Nephron progenitor cell (in vitro differentiated cells): ENCODE measurements at places on chromosomes 13 and 19.
A peak's percentile ranks its signal among the peaks of the same experiment; 100 is the strongest.

DNA sequence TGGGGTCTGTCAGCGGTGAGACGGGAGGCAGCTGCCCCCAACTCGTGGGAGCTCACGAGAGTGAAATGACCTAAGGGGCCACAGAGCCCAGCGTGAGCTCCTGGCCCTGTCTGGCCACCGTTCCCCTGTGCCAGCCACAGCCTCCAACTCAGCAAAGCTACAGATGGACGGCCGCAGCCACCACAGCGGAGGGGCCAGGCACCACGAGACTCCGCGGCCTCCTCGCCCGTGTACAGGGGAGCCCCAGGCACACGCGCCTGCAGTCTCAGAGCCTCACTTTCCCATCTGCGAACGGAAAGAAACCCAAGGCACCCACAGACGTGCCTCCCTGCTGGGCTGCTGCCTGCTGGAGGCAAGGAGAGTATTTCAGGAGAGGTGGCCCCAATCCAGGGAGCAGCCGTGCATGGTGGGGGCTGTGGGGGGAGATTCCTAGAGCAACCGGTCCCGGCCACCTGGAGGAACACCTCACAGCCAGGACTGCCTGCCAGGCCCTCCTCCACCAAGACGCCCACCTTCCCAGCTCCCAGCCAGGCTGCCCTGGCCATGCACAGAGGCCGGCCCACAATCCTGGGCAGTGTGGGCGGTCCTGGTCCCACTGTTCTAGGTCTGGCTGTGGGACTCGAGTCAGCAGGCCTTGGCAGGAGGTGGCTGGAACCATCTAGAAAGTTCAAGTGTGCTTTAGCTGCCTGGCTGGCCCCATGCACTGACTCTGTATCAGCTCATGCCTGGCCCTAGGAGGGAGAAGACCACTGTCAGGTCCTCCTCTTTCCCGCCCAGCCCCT, 1.9 kb downstream of the MKNK2 start:
- DNase-seq: no peak

DNA sequence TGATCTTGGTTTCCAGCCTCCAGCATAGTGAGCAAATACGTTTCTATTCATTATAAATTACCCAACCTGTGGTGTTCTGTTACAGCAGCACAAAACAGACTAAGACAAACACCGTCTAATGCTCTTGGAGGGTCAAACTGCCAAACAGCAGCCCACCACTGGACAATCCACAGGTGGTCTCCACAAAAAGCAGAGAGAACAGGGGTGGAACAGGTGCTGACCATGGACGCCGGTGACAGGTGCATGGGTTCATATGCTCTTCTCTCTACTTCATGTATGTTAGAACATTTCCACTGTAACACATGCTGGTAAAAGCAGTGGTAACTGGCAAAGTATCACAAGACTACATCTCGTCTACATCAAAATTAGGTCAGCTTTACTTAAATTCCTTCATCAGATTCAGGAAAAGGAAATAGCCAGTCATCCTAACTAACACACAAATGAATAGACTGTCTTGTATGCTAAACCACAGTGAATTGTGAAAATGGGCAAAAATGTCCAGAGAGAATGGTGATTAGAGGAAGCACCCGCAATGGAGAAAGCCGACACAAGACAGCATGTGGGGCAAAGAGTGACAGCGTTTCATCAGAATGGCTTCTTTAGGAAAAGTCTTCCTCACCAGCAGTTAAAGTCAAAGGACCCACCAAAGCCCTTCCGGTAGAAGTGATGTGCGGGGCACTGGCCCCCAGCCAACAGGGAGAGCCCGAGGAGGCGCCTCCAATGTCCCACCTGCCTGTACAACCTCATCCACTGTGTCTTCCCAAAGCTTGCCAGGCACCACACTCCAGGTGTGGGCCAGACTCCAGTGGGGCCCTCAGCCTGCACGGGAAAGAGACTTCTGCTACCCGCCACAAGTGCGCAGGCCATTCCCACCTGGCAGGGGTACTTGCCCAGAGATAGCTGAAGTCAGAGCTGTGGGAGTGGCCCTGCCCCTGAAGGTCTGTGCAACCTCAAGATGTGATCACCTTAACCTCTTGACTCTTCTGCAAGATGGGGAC, 6.5 kb downstream of the CARS2 start:
- no peak for DNase-seq

- DNase-seq: no peak
These were observed 43.1 kb downstream of the ZMYM2 start for GRCh38 chr13:20001366-20002190.

DNA sequence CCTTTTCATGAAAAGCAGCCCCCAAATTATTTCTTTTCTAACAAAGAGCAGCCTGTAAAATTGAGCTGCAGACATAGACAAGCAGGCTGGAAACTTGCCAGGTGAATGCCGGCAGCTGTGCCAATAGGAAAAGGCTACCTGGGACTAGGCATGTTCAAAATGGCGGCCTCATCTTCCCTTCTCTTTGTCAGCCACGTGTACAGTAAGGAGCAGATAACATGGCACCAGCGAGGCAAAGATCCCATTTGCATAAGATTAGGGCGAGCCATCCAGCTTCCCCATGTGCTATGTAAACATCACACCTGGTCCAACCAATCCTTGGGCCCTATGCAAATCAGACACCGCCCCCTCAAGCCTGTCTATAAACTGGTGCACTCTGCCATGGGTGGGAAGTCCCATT, 31.2 kb upstream of the CACNA1A start:
- DNase-seq: peak; percentile 4

DNA sequence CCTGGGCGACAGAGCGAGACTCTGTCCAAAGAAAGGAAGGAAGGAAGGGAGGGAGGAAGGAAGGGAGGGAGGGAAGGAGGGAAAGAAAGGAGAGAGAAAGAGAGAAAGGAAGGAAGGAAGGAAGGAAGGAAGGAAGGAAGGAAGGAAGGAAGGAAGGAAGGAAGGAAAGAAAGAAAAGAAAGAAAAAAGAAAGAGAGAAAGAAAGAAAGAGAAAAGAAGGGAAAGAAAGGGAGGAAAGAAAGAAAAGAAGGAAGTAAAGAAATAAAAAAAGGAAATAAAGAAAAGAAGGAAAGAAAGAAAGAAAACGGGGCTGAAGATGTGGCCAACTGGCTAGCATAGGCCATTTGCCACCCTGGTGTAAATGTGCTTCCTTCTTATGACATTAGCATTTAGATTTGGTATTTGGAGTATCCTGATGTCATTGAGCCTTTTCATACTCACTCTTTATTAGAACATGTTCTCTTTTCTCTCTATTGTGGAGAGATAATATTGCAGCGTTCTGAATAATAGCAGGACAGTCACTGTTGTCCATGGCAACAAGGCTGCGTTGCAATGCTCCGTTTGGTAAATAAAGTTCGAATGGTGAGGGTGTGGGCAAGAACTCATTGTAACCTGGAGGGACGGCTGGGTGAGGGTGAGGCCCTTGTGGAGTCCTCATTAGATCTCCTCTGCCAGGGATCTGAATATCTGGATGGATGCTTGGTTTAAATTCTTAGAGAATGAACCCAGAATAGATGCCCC, 173.9 kb upstream of the UBL3 start:
- DNase-seq: no peak
